ENCODE measurements at places on chromosomes 12 and 14.

DNA sequence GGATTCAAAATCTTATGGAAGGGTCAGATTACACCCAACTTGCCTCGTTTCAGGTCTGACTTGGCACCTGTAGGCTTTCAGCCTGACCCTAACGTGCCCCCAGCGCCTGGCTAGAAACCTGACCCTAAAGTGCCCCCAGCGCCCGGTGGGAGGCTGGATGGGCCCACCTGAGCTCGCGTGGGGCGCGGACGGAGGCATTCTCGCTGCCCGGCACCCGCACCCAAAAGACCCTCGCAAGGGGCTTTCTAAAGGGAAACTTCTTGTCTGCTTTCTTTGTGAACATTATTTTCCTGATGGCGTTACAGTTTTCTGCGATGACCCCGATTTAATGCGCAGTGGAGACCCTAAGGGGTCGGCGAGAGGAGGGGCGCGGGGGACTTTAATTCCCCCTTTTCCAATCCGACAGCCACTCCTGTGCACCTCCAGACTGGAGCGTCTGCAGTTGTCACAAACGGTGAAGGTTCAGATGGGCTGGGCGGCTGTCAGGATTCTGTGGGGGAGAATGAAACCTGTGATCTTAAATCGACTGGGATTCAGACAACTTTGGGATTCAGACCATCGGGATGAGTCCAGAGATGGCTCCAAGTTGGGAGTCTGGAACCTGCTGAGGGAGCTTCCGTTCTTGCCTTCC lies 751 bp upstream of the HRK start:
- no peak for DNase-seq

GRCh38 chr14:89190765-89191513 lies 226.1 kb downstream of the FOXN3 start:
- no peak for DNase-seq

GRCh38 chr12:51977320-51977753 lies 25.8 kb downstream of the ACVR1B start:
- no peak for DNase-seq

DNA sequence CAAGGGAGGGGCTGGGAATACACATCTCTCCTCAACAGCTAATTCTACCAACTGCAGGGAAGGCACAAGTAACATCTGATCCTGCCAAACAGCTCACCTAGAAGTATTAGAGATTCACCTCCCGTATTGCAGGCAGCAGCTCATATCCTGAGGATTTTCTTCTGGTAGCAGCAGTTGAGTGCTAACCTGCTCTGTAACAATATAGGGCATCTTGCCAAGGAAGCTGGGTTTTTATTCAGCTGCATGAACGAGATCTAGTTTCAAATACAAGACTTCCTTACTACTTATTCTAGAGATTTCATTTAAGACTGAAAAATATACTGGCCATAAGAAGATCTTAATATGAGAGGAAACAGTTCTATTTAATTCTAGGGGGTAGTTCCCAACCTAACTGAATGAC lies 261.4 kb upstream of the USP15 start:
- DNase-seq = no peak

- DNase-seq = no peak
These were observed 3.7 kb downstream of the RNF10 start for GRCh38 chr12:120537856-120538220.

GRCh38 chr12:58883576-58884334 lies 36.5 kb downstream of the LRIG3 start:
- no peak for DNase-seq

- no peak for DNase-seq
These were observed 7.0 kb upstream of the VRK1 start for GRCh38 chr14:96790186-96790585.

DNA sequence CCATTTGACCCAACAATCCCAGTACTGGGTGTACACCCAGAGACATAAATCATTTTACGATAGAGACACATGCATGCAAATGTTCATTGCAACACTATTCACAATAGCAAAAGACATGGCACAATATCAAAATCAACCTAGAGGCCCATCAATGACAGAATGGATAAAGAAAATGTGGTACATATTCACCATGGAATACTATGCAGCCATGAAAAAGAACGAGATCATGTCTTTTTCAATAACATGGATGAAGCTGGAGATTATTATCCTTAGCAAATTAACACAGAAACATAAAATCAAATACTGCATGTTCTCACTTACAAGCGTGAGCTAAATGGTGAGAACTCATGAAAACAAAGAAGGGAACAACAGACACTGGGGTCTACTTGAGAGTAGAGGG lies 249.1 kb downstream of the RASSF9 start:
- DNase-seq = no peak

- no peak for DNase-seq
These were observed 33.5 kb downstream of the FMNL3 start for GRCh38 chr12:49673446-49674317.

GRCh38 chr14:91061056-91061887 lies 831 bp upstream of the RPS6KA5 start:
- DNase-seq = no peak

GRCh38 chr12:68641138-68641537 lies 30.4 kb downstream of the RAP1B start:
- no peak for DNase-seq

- no peak for DNase-seq
These were observed 72.7 kb downstream of the EFCAB11 start for GRCh38 chr14:89881839-89882238.

- DNase-seq = no peak
These were observed 371.0 kb downstream of the ALG10 start for GRCh38 chr12:34393086-34393820.

DNA sequence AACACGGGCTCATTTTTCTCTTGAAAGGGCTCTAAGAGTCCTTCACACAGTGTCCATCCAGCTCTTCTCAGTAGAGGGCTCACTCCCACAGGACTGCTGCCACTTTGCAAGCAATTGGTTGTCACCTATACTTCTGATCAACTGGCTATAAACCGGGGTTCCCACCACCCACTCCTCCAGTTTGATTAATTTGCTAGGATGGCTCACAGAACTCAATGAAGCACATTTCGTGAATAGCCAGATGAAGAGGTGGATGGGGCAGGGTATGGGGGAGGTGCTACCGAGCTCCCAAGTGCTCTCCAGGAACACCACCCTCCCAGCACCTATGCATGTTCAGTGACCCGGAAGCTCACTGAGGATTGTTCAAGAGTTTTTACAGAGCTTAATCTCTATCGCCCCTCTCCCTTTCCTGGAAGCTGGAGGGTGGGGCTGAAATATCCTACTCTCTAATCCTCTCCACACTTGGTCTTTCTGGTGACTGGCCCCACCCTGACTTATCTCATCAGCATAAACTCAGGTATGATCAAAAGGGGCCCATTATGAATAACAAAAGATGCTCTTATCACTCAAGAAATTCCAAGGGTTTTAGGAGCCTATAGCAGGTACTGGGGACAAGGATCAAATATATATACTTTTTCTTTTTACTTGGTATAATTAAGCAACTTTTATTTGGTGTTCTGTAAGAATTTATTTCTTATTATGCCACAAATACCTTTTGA lies 13.9 kb upstream of the EGLN3 start:
- no peak for DNase-seq

GRCh38 chr12:108597559-108598471 lies at the start of gene TMEM119:
TSS of gene TMEM119 (minus strand) at chr12:108598084. CDS start at chr12:108592383, 5,701 bp downstream.
- no peak for DNase-seq

GRCh38 chr12:72246370-72246769 lies 25.8 kb upstream of the TRHDE start:
- DNase-seq = no peak

- no peak for DNase-seq
These were observed 19.7 kb downstream of the SOAT2 start for GRCh38 chr12:53122961-53123468.

DNA sequence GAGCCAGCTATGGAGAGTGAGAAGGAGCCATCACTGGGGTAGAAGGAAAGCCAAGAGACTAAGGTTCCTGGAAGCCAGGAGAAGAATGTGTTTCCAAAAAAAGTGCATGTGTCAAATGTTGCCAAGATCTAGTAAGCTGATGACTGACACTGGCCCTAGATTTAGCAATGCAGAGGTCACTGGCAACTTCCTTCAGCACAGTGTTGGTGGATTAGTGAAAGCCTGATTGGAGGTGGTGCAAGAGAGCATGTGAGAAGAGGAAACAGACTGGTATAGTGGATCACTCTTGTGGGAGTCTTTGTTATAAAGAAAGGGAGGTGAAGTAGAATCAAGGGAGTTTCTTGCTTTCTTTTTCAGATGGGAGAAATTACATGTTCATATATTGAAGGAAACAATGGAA lies 34.1 kb upstream of the CHGA start:
- DNase-seq = no peak

DNA sequence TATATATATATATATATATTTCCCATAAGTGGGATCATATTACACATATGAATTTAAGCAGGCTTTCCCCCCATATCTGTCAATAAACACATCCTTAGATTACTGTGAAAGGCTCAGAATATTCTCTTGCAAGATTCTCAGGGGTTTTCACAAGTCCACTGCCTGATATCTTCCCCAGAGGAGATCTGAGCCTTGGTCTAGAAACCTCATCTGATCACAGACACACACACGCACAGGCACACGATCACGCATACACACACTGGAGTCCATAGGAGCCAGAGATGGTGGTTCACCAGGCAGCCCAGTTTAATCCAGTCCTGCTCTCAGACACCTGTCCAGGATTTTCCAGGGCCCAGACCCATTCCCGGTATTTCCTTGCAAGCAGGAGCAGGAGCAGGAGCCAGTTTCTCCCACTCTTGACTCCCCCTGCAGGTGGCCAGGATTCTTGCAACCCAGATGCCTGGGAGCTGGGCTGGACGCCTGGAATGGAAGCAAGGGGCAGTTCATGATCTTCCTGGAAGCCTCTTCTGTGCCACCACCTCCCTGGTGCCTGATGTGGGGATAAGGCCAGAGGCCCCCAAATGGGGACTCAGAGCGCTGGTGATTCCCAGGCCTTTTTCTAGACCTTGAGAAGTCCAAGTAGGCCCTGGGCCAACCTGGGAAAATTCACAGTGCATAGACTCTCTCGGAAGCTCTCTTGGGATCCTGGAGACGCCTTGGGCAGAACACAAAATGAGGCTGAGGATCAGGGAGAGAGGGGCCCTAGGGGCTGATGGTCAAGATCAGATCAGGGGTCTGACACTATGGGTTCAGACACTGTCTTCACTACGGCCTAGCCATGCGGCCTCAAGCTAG lies 16.5 kb upstream of the KRT78 start:
- DNase-seq = no peak

DNA sequence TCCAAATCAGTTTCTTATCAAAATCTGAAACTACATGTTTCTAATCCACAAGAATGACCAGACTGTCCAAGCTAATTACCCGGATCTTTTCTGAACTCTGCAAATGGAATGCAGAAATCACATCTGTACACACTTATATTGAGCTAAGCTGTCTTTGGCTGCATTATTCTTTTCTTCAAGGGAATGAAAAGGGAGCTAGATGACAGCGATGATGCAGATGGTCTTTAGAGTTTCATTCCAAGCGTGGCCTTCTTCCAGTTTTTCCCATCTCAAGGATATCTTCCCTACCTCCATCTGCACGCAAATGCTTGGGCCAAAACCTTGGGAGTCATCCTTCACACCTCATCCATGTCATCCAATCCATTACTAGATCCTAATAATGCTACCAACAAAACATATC lies 12.6 kb downstream of the KCNH5 start:
- DNase-seq = no peak

GRCh38 chr12:61369241-61369910 lies 890.8 kb upstream of the USP15 start:
- no peak for DNase-seq

GRCh38 chr12:321606-322326 lies 59.1 kb upstream of the SLC6A13 start:
- no peak for DNase-seq

- no peak for DNase-seq
These were observed 315.8 kb downstream of the BCL11B start for GRCh38 chr14:98956181-98956580.

DNA sequence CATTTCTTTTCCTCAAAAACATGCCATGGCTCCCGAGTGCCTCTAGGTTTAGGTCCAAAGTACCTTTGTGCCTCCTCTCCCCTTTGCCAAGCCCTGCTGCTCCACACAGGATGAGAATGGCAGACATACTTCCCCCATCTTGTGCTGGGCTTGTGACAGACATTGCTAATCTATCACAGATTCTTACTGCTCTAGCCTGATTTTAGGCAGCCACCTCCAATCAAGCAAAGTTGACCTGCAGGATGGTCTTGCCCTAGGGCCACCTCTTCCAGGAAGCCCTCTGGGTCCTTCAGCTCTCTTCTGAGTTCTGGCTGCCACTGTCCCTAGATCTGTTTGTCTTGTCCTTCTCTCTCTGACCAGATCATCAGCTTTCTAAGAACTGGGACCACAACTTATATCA lies 20.5 kb downstream of the FOXN4 start:
- no peak for DNase-seq

DNA sequence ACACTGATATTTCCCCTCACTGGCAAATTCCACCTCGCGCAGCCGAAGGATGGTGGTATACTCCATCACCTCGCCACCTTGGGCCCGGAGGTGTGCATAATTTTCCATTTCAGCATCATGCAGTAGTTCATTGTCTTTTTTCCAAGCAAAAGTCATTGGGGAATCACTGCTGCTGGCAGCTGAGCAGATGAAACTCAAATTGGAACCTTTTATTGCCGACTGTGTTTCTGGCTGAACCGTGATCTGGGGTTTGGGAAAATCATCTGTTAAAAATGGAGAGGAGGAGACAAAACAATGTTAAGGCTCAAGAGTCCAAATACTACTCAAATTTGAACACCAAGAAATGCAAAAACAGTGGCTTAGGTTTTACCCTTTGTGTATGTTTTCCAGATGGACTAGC lies 39.7 kb downstream of the LRIG3 start:
- no peak for DNase-seq

GRCh38 chr12:91887957-91888356 lies 257.7 kb downstream of the BTG1 start:
- DNase-seq = no peak

DNA sequence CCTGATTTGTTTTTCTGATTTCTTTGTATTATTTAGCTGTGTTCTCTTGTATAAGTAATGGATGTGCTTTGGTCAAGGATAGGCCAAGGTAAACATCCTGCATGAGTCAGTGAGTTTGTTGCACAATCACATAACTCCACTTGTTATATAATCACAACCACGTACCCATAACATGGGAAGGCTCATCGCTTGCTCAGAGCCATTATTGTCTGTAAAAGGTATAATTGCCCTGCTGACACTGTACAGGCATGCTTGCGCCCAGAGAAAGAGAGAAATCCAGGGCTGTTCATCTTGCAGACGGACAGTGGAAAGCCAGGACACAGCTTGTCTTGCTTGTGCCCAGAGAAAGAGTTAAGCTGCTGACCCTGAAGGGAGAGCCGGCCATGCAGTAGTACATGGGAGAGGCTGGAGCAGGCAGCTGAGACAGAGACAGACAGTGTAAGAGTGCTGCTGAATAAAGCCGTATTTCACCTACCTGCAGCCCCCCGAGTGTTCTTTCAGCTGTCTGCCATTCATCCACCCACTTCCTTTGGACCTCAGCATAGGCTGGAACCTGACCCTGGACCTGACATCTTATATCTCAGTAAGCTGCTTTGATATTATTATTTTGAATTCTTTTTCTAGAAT lies 174.7 kb upstream of the DAAM1 start:
- DNase-seq = no peak

All from NCI-H1436 treated with DMSO at 0.1 percent for 48 hours (cell line).